ENCODE measurements at places on chromosomes 5 and 9.

- DNase-seq, result no peak
Measured at GRCh38 chr9:98215271-98215670, 22.8 kb upstream of the CORO2A start.

GRCh38 chr9:124480621-124480981 is 26.6 kb downstream of the NR5A1 start:
- no peak for DNase-seq

- no peak for DNase-seq
Measured at GRCh38 chr5:173972607-173972924, 16.4 kb upstream of the C5orf47 start.

- no peak for DNase-seq
Measured at GRCh38 chr9:119273984-119274665, 95.1 kb downstream of the BRINP1 start.

- no peak for DNase-seq
Measured at GRCh38 chr5:15320871-15321270, 179.1 kb upstream of the FBXL7 start.

- no peak for DNase-seq
Measured at GRCh38 chr9:38010918-38011704, 57.9 kb downstream of the SHB start.

GRCh38 chr9:10265153-10265631 is 347.6 kb downstream of the PTPRD start:
- peak; percentile 72 for DNase-seq

DNA sequence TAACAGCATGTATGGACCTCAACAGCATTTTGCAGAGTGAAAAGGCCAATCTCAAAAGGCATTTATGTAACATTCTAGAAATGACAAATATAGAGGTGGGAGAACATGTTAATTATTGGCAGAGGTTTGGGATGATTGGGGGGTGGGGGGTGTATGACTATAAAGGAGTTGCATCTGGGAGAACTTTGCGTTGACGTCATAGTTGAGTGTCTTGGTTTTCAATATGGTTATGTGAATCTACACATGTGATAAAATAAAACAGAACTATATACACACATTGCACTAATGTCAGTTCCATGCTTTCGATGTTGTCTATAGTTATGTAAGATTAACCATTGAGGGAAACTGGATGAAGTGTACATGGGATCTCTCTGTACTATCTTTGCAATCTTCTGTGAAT is 139.1 kb downstream of the SV2C start:
- no peak for DNase-seq
